Endothelial cell (in vitro differentiated cells): ENCODE measurements at places on chromosomes 4 and X. TPM values are rescaled to one million over a fixed set of nuclear protein-coding genes. Genes with fewer than 3 reads are reported as not detected.

Gene JAKMIP1
- not detected for total RNA-seq

Gene EIF2S3
- 258 TPM for total RNA-seq

DNA sequence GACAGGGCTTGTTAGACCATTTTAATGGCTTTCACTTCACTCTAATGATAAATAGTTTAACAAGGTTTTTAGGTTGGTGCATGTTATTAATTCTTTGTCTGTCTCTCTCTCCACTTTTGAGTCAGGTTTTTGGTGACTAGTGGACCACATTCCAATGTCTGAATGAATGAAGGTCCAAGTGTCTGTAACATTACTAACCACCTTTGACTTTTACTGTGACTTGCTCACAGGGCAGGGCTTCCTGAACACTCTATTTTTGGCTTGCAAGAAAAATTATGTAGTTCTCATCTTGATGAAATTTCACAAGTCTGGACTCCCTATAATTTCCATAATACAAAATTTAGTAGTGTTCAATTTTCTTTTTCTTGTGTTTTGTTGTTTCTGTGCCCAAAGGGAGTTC lies 78.9 kb upstream of the BMPR1B start:
- DNase-seq: no peak

DNA sequence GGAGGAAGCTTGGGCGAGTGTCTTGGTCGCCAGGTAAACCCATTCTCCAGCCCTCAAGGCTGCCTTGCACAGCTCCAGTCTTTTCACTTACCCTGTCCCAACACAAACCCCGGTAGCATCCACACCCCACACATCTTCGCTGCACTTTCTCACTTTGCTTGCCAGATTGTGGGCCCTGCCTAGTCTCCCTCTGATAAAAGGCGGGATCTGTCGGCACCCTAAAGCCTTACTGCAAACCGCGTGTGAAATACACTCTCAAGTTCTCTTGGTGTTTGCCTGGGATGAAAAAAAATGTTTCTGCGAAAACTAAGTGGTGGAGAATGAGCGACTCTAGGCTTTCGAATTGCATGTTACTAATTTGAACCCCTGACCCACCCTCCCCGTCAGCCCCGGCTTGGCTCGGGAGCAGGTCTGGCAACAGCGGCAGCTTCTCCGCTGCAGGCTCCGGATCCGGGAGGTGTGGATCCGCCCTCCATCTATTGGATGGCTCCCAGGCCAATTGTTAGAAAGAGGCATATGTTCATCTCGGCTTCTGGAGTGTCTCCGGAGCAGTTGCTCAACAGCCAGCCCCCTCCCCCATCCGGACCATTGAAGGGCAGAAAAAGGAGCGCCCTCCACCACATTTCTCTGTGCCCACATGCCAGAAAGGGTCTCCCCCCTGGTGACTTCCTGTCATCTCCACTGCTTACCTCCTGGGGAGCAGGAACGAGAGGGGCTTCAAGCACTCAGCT lies 3.0 kb upstream of the CITED1 start:
- peak; percentile 60 for DNase-seq

DNA sequence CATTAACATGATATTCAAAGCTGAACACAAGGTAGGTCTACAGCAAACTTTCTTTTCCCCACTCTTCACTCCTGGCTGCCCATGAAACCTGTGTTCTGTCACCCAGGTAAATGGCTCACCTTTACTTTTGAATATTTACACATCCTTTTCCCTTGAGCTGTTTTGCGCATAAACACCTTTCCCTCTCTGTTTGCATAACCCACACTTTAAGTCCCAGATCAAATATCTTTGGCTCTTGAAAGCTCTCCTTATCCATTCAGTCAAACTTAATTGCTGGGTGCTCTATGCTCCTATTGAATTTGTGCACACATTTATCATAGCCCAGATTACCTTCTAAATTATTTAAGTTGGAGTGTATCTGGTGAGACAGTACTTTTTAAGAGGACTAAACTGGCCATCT lies 51.7 kb upstream of the ATP8A1 start:
- no peak for DNase-seq

GRCh38 chrX:856566-857290 lies 226.1 kb downstream of the SHOX start:
- no peak for DNase-seq

DNA sequence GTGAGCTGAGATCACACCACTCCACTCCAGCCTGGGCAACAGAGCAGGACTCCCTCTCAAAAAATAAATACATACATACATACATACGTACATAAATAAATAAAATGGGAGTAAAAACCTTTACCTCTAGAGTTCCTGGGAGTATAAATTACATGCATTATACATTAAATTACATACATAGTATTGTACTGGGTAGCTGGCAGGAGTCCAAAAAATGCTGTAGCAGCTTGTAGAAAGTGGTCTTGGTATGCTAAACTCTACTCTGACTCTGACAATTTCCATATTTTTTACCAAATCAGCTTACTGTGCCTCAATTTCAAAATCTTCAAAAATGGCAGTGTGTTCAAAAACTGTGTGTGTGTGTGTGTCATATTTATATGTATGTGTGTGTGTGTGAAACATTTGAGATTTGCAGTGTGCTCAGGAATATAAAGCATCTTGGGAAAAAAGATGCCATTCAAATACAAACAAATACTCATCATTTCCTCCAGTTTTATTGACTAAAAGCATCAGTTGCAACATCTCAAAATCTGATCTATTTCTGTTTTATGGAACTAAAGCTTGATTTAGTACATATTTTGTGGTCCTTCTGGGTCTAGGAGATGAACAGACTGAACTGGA lies 171.7 kb downstream of the SHROOM3 start:
- DNase-seq: no peak

Gene CTAG1A
- not detected for total RNA-seq

Gene GIMD1
- total RNA-seq: not detected

DNA sequence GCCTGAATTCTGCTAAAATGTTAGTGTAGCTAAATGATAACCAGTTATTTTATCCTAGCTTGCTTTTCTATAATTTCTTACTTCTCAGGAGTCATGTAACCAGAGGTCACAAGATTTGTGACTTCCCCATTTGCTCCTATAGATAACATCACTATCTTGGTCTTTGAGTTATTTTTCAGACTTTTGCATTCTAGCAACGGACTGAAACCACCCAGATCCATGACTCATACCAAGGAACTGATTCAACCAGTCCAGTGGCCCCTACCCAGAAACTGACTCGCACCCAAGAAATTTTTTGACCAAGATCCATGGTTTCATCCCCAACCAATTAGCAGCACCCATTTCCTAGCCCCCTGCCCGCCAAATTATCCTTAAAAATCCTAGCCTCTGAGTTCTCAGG lies 50.0 kb downstream of the IQCM start:
- DNase-seq: no peak

GRCh38 chrX:55867708-55868107 lies 150.2 kb downstream of the RRAGB start:
- DNase-seq: no peak

DNA sequence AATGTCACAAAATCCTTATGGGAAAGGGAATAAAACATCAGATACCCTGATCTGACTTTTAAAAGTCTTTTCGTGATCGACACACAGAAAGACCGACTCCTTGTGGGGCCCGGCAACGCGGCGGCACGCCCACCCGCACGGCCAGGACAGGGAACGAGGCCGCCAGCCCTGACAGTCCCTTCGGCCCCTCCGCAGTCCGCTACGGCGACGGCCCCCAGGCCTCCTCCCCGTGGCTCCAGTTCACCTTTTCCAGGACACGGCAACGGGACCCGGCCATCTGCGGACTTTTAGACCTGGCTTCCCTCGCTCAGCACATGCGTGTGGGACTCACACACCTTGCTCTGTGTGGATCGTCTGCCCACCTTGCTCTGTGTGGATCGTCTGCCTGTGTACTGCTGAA lies 33.6 kb upstream of the GTPBP6 start:
- DNase-seq: no peak

Gene NLGN3
- 1.7 TPM for total RNA-seq

- DNase-seq: no peak
These were observed 18.9 kb upstream of the SCRG1 start for GRCh38 chr4:173417833-173418232.

DNA sequence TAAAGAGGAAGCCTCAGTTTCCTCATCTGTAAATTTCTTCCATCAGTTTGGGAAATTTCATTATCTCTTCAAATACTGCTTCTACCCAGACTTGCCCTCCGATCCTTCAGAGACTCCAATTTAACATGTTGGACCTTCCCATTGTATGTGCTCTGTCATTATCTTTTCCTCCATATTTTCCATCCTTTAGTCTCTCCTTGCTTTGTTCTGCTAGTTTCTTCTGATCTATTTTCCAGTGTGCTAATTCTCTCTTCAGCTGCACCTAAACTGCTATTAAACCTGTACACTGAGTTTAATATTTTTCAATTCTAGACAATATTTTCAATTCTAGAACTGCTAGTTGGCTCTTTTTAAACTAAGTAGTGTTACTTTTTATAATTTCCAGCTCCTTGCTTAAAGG lies 65.5 kb downstream of the EVC start:
- no peak for DNase-seq

Gene GLRA3
- total RNA-seq: not detected

Gene VBP1
- 39.0 TPM for total RNA-seq

Gene COX7B
- 155 TPM for total RNA-seq

DNA sequence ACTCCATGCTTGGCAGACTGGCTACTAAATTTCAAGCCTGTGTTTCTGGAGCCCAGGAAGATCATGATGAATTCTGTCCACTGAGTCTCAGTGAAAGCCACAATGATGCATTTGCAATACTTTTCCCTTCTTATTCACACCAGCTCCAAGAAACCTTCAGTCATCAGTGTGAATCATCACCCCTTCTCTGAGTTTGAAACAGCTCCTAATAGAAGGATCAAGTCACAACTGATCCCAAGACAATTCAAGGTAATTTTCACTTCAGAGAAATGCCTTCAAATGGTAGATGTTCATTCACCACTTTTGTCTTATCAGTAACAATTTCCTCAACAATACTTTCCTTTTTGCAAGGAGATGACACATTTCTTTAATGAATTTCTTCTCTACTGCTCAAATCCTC lies 257.4 kb downstream of the NLGN4X start:
- no peak for DNase-seq

Gene GUCY1A1
- not detected for total RNA-seq

DNA sequence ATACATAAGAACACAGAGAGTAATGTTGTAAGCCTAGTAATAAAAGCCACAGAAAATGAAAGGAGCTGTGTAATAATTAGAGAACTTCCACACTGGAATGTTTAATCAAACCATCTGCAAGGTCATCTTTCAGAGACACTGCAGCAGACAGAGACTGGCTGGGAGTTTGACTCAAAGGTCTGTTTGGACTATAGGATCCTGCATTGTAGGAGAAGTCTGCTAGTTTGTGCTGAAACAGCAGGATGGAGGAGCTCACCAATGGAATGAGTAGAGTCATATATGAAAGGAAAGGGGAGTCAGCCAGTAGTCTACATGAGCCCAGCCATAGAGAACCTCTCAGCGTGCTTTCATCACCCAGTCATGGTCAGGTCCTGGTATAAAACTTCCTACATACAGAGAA lies 4.5 kb upstream of the ACE2 start:
- no peak for DNase-seq

- DNase-seq: no peak
These were observed 29.1 kb downstream of the RIPPLY1 start for GRCh38 chrX:106874075-106874474.

DNA sequence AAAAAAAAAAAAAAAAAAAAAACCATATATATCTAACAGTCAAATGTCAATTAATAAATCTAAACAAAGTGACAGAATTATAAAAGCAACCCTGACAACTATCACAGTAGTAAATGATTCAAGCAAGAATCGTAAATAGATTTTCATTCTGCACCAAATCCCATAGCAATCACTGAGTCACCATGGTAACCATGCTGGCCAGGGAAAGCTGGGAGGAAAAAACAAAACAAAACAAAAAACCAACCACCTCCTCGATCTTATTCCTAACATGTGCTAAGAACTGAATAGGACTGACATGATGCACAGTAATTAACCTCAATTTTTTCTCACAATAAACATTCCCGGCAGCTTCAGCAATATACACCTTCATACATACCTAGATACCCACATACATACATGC lies 30.6 kb upstream of the RAB40A start:
- DNase-seq: no peak

DNA sequence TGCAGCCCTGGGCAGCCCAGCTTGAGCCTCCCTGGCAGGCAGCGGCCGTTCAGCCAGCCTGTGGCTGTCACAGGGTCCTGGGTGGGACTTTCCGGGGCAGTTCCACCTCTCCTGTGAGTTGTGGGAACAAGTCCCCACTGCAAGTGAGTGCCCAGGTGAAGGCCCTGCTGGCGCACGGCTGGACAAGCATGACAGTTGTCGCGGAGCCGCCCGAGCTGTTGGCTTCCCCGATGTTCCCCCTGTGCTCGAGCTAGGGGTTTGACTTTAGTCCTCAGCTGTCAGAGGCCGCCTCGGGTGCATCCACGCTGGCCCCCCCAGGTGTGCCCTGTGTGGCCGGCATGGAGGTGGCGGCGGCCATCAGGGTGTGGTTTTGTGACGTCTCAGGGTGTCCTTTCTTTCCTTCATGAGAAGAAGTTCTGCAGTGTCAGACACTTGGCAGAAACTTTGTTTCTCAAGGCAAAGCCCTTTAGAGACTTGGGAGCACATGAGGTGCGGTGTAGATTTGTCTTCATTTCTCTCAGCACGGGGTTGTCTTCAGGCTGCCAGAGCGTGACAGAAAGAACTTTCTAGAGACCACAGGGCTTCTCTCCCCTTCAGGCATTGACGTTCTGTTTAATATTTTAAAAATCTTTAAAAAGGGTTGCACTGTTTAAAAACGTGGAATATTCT lies 69.4 kb upstream of the HGFAC start:
- DNase-seq: no peak

Gene SLC6A14
- not detected for total RNA-seq
